NCI-H446 (cell line): ENCODE measurements at places on chromosomes 1 and 21.

DNA sequence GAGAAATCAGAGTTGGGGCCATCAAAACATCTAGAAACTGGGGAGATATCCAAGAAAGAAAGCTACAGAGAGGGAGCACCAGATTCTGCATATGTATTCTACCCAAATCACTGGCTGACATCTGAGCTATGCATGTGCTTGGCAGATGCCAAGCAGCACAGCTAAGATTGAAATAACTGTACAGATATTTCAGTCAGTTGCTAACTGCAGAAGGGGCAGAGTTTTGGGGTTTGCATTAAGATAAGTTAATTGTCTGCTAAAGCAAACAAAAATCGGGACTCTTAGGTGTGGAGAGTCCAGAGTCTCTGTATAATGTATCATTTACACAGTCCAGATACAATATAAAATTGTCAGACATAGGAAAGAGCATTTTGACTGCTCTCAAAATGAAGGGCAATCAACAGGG, 437.1 kb downstream of the PTBP2 start:
- DNase-seq, result no peak

- no peak for DNase-seq
Measured at GRCh38 chr1:89896105-89896942, 75.5 kb downstream of the LRRC8D start.

DNA sequence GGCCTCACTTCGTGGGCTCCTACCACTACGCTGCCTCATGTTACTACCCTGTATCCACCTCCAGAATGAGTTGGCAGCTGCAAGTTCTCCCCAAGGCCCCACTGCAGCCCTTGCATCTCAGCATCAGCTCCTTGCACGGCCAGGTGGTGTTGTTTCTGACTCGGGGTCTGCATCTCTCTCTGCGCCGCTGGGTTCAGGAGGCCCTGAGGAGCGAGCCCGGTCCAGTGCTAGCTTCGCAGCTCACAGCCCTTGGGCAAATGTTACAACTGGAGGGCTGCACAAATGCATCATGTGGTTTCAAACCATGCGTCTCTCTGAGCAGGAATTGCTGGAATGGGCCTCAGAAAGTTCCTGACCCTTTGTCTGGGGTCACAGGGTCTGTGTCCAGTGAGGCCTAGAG, 3.2 kb upstream of the CLDN14 start:
- no peak for DNase-seq

- no peak for DNase-seq
Measured at GRCh38 chr1:12778061-12778460, 4.5 kb downstream of the PRAMEF12 start.

DNA sequence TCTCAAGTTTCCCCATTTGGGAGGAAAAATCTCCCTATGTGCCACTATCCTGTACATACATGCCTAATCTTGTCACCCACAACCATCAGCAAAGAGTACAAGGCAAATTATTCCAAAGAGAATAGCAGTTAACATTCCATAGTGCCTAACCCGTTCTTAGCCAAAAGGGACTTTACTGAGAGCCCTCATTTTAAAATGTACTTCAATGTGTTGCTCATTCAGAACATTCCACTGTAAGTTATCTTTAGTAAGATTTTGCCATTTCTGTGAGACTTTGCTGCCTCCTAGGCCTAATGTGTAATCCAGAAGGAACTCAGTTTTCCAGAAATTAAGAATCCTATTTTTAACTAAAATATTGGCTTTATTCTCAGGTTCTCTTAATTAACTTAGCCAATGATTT, 11.3 kb upstream of the MRPL55 start:
- no peak for DNase-seq

GRCh38 chr21:39016740-39017315, 166.4 kb downstream of the PSMG1 start:
- no peak for DNase-seq

GRCh38 chr1:77888081-77888780, at the start of gene NEXN:
NEXN (plus strand) TSS chr1:77888624; CDS start chr1:77916107, 27,483 bp downstream.
- DNase-seq, result peak; percentile 9

DNA sequence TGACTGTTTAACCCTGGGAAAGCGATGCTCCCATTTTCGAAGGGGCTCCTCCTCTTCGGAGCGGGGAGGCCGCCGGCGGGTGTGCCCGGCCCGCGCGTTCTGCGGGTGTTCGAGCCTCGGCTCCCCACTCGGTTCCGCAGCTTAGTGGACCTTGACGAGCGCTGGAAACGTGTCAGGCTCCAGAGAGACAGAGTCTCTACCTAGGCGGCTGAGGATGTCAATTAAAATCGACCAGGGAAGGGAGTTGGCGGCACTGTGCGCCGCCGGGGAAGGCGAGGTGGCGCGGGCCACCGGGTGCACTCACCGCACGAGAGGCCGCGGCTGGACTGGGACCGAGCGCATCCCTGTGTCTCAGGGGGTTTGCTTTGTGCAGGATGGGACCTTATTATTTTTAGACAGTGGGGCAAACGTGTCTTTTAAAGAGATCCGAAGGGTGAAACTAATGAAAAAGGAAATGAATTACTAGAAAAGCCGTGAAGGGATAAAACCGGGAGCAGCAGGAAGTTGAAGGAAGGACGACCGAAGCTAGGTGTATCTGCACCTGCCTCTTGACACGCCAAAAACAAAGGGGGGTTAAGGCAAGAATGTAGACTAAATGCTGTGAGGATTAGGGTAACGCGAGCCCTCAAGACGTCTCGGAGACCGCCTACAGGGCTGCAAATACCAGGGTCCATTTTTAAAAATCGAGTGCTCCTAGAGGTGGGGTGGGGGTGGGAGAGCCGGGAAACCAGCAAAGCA, 5.6 kb downstream of the LHX4 start:
- no peak for DNase-seq

DNA sequence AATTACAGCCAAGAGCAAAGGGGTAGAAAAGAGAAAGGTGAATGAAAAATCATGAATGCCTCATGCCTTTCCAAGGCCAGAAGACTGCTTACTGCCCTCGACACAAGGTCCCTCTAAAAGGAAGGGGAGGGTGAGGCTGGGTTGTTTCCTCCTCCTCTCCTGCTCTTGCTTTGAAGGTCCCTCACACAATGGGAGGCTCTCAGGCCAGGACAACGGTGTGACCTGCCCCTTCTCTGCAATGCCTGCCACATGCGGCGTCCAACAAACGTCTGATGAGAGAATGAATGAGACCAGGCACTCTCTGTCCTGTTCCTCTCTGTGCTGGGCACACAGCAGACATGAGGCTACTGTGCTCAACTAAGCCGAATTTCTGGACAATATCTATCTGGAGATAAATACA, 51.3 kb downstream of the SSBP3 start:
- no peak for DNase-seq

DNA sequence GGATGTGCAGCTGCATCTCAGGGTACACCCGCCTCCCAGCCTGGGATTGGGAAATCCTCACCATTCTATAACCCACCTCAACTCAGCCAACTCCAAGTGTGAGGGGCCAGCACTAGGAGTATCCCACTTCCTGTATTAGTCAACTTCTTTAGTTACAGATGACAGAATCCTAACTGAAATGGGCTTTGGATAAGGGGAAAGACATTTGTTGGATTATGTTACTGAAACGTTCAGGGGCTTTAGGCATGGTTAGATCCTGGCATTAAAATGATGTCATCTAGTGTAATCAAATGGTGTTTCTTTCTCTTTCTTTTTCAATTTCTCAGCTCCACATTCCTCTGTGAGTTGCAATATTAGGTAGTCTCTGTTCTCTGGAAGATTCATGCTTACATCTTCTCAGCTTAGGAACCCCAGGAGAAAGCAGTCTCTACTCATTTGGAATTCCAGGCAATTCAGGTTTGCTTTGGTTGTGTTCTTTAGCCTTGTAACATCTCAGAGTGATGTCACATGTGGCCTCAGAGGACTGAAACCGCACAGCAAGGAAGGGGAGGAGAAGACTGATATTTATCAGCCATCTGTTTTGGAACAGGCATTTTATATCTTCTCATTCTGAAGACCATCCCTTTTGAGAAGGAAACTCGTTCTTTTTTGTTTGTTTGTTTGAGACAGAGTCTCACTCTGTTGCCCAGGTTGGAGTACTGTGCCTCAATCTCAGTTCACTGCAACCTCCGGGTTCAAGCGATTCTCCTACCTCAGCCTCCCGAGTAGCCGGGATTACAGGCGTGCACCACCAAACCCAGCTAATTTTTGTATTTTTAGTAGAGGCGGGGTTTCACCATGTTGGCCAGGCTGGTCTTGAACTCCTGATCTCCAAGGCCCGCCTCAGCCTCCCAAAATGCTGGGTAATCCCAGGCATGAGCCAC, 18.9 kb upstream of the TMEM54 start:
- no peak for DNase-seq

GRCh38 chr1:63274371-63274770, 48.0 kb upstream of the FOXD3 start:
- no peak for DNase-seq

- no peak for DNase-seq
Measured at GRCh38 chr1:228134591-228134990, 5.5 kb upstream of the GUK1 start.

GRCh38 chr1:34396042-34396441, 219.3 kb downstream of the C1orf94 start:
- no peak for DNase-seq

- peak; percentile 30 for DNase-seq
Measured at GRCh38 chr1:231929311-231929710, 302.7 kb downstream of the DISC1 start.

DNA sequence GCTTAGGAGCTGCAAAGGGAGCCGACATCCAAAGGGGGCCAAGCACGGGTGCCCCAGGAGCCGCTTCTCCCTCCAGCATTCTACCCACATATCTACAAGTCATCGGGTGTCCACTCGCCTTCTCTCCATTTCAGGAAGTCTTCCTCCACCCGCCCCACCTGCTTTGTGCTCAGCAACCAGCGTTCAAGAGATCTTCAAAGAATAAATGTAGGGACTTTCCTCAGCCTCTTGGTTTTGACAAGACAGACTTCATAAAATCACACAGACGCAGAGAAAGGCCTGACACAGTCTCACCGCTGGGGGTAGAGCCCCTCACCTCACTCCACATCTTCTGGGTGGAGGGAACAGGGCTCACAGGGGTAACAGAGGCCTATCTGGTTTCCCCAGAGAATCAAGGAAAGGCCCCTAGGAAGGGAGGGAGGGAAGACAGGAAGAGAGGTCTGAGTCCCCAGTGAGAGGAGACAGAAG, 49.5 kb downstream of the SSBP3 start:
- no peak for DNase-seq

- no peak for DNase-seq
Measured at GRCh38 chr21:36992671-36993070, 13.8 kb upstream of the RIPPLY3 start.

- no peak for DNase-seq
Measured at GRCh38 chr1:248906753-248907661, 972 bp downstream of the PGBD2 start.

GRCh38 chr1:248926401-248927182, 20.6 kb downstream of the PGBD2 start:
- no peak for DNase-seq

- no peak for DNase-seq
Measured at GRCh38 chr1:90730243-90731022, 13.3 kb upstream of the BARHL2 start.

DNA sequence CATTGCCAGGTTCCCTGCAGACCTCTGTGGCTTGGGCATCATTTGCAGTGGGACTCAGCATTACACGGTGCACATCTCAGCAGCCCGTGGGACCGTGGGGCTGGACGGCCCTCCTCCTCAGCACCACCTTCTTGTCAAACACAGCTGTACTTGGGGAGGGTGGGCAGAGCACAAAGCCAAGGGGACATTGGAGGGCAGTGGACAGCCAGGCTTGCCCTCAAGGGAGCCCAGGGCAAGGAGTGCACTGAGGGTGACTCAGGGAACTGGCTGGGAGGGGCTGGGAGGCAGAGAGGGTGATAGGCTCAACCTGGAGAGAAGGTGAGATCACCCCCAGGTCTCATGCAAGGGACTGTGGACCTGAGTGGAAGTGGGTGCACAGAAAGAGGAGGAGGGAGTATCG, 3.4 kb downstream of the CAPN9 start:
- DNase-seq, result no peak
